BE2C (cell line): ENCODE measurements at places on chromosomes 3 and 15.

- DNase-seq, result no peak
Observed at GRCh38 chr3:117133066-117133465, 423.5 kb downstream of the TUSC7 start.

GRCh38 chr15:85367741-85368140, 12.7 kb upstream of the AKAP13 start:
- no peak for DNase-seq

- DNase-seq, result no peak
Observed at GRCh38 chr3:148756311-148756710, 58.6 kb downstream of the AGTR1 start.

GRCh38 chr15:84979651-84980050, 2.0 kb upstream of the PDE8A start:
- DNase-seq, result no peak

DNA sequence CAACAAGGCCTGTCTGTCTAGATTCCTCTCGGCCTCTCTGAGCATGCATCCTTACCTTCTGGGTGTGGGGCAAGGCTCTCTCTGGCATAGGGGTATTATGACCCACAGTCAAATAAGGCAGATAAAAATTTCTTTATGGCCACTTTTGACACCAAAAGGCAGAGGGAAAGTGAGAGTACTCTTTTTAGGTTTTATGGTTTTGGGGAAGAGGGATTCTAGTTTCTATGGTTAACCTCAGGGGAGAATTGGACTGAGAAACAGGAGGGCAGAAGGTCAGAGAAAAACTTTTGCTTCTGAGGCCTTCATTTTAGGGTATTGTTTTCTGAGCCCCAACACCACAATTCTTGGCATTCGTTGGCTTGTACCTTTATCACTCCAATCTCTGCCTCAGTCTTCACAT, 70.0 kb upstream of the CCDC54 start:
- DNase-seq, result no peak

GRCh38 chr15:42194513-42194912, 13.6 kb downstream of the VPS39 start:
- no peak for DNase-seq

- DNase-seq, result no peak
Observed at GRCh38 chr3:44954304-44954703, 21.7 kb downstream of the ZDHHC3 start.

GRCh38 chr3:103794656-103795055, 1359.8 kb downstream of the ZPLD1 start:
- DNase-seq, result peak; percentile 18

- no peak for DNase-seq
Observed at GRCh38 chr15:82292271-82292670, 29.7 kb downstream of the SAXO2 start.

- no peak for DNase-seq
Observed at GRCh38 chr3:158660711-158661110, 11.7 kb downstream of the LXN start.

DNA sequence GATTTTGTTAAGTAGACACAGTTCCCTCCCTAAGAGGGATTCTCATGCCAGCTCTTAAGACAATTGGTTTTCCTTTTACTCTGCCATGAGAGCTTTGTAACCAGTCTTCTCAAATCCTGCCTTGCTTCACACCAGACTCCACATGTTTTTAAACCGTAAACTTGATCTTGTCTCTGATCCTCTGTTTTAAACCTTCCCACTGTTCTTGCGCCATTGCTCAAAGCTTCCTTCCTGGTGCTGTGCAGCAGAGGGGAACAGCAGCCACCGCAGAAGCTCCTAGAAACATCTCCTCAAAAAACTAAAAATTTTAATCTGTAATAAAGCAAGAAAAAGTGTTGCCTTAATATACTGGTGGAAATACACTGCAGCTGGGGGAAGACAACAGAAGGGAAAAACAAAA, 154.5 kb upstream of the SATB1 start:
- DNase-seq, result no peak

DNA sequence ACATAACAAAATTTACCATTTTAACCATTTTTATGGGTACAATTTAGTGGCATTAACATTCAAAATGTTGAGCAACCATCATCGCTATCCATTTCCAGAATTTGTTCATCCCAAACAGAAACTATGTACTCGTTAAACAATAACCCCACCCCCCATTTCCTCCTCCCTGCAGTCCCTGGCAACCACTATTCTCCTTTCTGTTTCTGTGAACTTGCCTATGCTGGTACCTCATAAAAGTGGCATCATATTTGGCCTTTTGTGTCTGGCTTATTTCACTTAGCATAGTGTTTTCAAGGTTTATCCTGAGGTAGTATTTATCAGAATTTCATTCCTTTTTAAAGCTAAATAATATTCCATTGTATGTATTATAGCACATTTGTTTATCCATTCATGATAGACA, 32.4 kb downstream of the C3orf80 start:
- no peak for DNase-seq

- no peak for DNase-seq
Observed at GRCh38 chr3:71317749-71318457, 265.6 kb downstream of the FOXP1 start.

GRCh38 chr3:197124713-197125112, 95.1 kb upstream of the MELTF start:
- DNase-seq, result no peak

DNA sequence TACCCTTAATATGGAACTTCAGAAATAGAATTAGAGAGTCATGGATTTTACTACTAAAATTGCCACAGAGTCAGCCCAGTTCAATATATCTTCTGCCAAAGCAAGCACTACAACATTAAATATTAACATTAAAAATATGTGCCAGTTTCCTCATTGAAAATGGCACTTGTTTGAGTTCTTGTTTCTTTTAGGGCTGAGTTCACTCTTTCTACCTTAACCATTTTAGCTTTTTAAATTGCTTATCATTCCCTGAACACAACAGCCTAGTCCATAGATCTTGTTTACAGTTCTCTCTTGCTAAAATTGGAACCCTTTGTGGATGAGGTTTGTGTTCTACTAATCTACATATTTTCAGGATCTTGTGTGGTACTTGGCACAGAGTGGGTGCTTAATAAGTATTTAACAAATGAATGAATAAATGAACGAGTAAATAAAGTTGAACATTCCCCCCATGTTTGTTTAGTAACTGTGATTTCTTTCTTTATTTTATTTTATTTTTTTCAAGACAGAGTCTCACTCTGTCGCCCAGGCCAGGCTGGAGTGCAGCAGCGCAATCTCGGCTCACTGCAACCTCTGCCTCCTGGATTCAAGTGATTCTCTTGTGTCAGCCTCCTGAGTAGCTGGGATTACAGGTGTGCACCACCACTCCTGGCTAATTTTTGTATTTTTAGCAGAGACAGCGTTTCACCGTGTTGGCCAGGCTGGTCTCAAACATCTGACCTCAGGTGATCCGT, 46.0 kb upstream of the SLC7A14 start:
- no peak for DNase-seq
